AML-193 (cell line): ENCODE measurements at places on chromosomes 5 and 9.

GRCh38 chr5:14110680-14111079, 32.5 kb upstream of the TRIO start:
- DNase-seq, result no peak

DNA sequence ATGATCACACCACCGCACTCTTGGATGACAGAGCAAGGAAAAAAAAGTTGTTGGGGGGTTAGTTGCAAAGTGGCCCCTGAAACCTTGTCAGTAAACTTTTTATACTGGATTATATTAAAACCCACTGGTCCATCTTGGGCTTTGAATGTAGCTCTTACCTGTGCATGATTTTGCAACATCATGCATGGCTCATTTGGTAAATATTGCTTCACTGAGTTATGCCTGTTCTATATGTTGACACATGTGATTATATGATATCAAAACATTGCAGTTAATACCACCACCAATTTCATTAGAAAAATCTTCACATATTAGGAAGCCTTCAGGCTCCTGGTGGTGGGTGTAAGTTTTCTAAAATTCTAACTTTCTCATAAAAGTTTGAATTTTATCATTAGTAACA, 41.9 kb downstream of the DYNC2I2 start:
- no peak for DNase-seq

GRCh38 chr9:81814401-81814793, 113.8 kb upstream of the SPATA31D4 start:
- DNase-seq, result no peak

GRCh38 chr9:107869111-107869510, 379.5 kb upstream of the KLF4 start:
- no peak for DNase-seq

- DNase-seq, result no peak
Observed at GRCh38 chr9:35746583-35746982, 2.4 kb downstream of the GBA2 start.

- no peak for DNase-seq
Observed at GRCh38 chr9:24381205-24381604, 164.5 kb downstream of the IZUMO3 start.

- DNase-seq, result no peak
Observed at GRCh38 chr5:15260356-15261268, 239.4 kb upstream of the FBXL7 start.

GRCh38 chr5:103232393-103232999, 26.1 kb upstream of the MACIR start:
- DNase-seq, result peak; percentile 56

DNA sequence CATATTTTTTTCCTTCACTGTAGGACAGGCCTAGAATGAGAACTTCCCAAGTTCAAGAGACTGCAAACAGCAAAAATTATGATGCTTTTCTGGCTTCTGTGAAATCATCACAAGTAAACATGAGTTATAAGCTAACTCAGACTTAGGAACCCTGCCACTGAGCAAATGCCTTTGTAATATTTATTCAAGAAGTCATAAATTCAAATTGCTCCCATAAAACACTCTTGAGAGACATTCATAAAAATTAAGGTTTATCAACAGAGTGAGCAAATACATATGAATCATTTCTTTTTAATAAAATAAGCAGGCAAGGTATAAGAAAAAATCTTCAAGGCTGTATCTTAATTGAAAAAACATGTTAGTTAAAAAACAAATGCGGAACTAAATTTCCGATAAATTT, 124.2 kb downstream of the GNA14 start:
- no peak for DNase-seq

DNA sequence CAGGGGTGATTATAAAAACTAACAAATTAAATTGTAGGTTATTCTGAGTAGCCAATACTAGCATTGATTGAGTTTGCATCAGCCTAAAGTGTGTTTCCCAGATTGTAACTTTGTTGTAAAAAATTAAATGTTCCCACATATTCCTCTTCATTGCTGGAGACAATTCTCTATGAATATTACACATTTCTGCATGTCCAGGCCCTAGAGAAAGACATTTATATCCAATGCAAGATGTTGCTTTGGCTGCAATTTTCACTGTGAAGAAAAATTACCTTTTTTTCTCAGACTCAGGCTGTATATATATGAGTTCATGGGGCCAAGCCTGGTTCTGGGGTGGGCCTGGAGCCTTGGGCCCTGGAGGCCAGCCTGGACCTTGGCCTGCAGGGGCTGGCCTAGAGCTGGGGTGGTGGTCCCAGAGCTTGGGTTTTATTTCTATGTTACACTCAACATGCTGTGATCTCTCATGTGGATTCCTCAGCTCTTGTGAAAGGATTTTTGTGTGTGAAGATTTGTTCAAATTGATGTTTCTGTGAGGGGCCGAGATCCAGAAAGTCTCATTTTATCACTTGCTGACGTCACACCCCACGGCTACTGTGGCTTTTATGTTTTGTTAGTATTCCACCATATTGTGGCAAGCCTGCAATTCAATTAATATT, 232.5 kb downstream of the SPATA31A1 start:
- DNase-seq, result no peak

DNA sequence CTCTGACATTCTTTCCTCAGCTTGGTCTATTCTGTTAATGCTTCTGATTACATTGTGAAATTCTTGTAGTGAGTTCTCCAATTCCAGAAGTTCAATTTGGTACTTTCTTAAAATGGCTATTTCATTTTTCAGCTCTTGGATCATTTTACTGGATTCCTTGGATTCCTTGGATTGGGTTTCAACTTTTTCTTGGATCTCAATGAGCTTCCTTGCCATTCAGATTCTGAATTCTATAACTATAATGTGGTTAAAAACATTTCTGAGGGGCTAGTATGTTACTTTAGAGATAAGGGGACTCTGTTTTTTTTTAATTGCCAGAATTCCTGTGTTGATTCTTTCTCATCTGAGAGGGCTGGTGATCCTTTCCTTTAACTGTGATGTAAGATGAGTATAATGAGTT, 136.4 kb downstream of the MCTP1 start:
- DNase-seq, result no peak

DNA sequence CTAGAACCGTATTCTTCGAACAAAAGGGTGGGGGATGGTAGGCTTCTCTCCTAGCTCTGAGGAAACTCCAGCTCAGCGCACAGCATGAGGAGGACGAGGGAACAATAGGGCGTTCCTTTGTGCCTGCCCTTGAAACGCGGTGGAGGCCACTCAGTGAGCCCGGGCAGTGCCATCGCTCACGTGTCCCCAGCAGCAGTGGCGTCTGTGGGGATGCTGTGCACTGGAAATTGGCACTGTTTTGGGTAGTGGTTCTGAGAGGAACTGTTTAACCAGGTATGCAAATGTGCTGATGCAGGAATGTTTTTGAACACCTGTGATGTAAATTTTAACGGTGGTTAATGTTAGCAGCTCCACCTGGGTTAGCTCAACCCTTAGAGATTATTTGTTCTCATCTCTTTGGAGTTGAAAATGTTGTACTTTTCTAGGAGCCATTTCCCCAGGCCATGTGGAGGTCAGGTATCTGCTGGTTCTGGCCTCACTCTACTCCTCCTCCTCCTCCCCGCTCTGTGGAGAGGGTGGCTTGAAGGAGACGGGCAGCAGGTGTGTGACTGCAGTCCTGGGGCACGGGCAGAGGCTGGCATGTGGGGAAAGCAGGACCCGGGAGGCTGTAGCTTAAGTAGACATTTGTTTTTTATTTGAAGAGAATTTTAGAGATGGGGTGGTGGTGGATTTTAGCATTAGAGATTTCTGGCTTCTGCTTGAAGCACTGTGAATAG, 48.3 kb downstream of the EHMT1 start:
- DNase-seq, result no peak
